ENCODE measurements at places on chromosomes 5 and 9.

DNA sequence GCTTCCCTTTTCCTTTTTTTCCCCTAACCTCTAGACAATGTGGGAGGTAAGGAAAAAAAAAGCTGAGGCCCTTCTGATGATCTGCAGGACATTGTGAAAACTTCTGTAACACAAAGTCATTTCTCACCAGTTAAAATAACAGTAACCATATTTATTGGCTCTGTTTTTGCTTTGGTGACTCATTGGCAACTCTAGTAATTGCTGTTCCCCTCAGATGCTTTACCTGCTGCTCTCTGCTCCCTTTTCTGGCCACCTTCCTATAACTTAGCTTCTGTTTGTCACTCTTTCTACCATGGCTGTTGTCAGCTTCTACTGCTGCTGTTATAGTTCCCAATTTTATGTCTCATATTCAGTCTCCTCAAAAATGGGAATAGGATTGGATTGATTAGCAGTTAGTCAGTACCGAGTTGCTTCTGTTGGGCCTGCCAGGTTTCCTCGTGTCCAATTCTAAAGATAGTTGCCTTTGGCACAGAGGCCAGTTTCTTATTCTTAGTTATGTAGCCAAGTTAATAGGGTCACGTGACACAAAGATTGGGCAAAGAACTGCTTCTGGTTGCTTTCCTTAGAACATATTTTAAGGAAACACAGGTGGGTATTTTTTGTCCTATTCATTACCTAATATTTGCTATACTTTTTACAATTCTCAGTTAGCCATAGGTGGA, 16.8 kb downstream of the SCAMP1 start:
- no peak for DNase-seq

DNA sequence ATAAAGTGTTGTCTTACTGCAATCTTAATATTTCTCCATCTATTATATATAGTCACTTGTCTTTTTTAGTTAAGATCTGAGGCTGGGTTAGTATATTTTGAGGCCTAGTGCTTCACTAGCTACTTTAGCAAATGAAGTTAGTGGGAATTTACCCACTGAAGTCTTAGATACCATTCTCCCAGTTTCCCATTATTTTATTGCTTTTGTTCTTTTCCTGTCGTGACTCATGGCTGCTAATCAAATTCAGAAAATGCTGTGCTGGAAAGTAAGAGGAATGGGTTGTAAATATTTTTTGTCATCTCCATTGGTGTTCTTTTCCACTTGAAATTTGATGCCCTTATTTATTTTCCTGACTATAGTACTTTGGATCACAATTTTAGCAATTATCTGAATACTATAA, 14.2 kb downstream of the TCERG1 start:
- no peak for DNase-seq

DNA sequence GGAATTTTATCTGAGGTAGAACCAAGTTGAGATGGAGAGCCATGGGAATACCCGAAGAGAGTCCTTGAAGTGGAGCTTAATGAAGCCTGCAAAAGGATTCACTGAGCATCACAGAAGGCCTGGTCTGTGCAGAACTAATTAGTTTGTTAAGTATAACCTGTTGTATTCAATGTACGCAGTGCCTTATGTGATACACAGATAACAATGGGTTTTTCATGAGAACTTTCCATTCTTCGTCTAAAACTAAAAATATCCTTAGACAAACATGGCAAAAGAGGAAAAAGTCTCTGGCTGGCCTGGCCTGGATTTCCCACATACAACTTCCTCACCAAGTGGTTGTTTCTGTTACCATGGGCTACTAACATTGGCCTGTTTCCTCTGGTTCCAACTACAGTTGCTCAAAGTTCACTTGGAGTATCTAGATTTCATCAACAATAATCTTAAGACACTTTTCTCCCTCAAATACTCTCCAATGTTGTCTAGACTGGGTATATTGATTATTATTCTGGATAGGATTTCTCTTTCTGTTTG, 237.6 kb upstream of the ZNF462 start:
- DNase-seq = no peak

DNA sequence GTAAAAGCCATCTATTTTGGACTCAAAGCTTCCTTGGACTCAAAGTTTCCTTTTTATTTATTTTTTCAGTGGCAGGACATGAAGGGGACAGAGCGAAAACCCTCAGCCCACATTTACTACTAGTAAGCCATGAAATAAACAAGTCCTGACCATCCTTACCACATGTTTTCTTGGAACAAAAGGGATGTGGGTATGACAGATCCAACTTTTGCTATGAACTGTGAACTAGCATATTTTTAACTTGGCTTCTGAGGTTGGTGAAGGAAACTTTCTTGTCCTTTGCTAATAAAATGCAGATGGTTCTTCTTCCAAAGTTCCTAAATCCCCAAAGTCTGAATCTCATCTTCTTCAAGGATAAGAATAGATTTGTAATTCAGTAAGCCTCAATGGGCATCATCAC, 122.7 kb upstream of the TNC start:
- no peak for DNase-seq

DNA sequence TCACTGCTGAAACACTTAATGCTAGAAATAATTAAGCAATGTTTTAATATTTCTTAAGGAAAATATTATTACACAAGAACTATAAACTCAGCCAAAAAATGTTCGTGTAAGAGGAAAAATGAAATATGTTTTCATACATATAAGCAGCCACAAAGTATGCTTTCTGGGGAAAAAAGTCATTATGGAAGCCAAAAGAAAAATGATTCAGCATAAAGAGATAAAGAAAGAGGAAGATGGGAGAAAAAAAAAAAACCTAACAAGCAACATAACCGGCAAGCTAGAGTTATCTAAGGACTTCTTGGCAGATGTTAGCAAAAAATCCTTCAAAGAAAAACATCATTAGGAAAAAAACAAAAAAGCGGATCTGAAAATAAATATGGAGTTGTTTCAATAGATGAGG, 179.1 kb downstream of the MUSK start:
- no peak for DNase-seq
